Neural progenitor cell (in vitro differentiated cells): ENCODE measurements at places on chromosomes 3 and 15.
A peak's percentile ranks its signal among the peaks of the same experiment; 100 is the strongest.

GRCh38 chr3:141686466-141687291 is 51.4 kb upstream of the RNF7 start:
- no peak for DNase-seq

GRCh38 chr15:44781128-44781810 is 44.9 kb downstream of the TRIM69 start:
- DNase-seq: no peak

GRCh38 chr3:27200721-27201489 is 168.3 kb downstream of the NEK10 start:
- no peak for DNase-seq

- no peak for DNase-seq
Measured at GRCh38 chr3:156847752-156848448, 21.7 kb downstream of the LEKR1 start.

DNA sequence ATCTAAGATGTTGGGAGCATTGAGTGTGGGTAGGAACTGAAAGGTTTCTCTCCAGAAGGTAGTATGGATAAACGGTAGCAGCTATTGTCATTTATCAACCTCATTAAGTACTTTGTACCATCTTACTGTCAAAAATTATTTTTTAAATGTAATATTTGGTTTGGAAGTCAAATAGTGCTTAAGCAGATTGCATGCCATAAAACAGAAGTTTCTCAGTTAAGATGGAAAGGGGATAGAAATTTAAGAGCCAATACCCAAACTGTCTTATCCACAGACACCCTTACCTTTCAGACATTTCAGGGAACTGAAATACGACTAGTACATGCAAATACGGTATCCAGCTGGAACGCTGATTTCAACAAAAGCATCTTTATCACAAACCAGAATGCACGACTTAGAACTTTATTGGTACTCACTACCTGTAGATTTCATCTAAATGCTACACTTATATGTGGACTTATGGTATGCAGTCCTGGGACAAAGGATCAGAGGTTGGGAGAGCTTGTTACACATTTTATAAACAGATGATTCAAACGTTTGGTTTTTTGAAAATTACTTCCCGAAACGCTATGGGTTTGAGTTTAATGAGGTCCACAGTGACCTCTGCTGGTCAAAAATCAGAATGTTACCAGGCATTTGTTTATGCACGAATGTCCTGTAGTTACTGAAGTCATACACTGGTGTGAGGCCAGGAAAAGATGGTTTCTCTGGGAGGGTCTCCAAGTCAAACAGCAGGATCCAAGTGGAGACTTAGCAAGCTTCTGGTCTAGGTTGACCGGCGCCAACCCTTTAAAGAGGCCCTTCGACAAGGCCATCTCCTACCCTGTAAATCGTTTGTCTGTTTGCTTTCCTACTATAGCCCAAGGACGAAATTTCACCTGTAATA is 45.7 kb upstream of the DUT start:
- DNase-seq: peak; percentile 79

- DNase-seq: no peak
Measured at GRCh38 chr15:63482874-63483323, 21.5 kb upstream of the USP3 start.

DNA sequence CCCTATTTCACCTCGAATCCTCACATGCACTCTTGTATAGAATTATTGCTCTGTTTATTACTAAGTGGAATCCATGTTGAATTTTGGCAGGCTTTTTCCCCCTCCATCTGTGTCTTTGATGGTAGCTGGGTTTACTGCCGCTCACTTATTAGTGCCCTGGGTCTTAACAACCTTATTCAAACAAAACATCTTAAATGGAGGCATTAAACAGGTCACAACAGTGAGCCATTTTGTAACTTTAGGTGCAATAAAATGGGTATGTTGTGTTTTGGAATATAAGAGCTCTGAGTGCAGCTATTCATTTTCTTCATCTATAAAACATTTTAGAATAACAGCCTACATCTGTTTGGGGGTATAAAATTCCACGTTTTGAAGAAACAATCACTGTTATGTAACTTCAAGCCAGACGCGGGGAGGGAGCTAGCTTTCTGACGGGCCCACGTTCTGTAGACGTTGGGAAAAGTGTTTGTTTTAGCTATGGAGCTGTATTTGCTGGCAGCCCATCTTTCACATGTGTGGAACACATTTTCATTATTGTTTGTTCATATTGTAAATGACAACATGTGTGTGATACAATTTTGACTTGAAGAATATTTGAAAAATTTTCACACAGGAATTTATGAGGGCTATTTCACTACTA is 122.0 kb downstream of the SLC25A26 start:
- DNase-seq: no peak

DNA sequence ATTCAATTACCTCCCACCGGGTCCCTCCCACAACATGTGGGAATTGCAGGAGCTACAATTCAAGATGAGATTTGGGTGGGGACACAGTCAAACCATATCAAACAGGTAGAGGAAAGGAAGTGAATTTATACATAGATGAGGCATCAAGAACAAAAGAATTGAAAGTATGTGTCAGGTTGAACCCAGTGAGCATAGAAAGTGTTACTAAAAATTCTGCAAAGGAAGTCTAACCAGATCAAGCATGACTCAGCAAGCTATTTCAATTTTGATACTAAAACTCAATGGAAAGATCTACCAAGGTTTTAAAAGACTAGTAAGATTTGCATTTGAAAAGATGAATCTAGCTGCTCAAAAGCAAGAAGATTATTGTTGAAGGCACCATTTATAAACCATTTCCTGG is 323.0 kb downstream of the ROBO2 start:
- no peak for DNase-seq

DNA sequence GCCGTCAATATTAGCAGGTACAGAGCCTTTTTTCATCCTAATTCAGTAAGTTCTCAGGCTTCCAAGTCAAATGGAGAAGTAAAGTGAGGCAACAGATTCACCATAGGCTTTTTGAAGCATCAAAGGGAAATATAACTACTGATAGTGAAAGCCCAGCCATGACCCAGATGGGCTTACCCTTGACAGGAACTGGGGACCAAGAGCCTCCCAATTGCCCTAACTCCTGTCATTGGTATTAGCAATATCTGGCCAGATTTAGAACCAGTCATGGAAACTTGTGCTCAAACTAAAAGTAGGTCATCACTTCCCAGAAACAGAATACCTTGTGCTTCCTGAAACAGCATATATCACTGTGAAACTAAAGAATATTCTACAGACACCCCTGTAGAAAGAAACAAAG is 33.0 kb downstream of the NME9 start:
- no peak for DNase-seq

GRCh38 chr3:59714066-59714465 is 664.2 kb upstream of the CFAP20DC start:
- no peak for DNase-seq

- no peak for DNase-seq
Measured at GRCh38 chr3:16461463-16462245, 51.8 kb downstream of the RFTN1 start.

GRCh38 chr3:177250151-177250550 is 52.9 kb upstream of the TBL1XR1 start:
- no peak for DNase-seq

DNA sequence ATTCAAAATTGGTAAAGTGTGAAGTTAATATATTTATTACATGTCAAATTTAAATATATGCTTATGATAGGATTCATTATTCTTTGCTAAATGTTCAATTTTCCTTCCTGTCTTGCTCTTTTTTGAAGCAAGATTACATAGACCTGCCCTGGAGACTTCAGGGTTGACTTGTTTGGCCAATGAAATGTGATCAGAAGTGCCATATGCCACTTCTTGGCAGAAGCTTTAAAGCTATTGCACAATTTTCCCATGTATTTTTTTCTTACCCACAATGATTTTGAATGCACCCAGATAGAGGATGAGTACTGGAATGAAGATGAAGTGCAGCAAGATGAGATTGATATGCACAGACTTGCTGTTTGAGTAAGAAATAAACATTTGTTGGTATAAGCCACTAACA is 406.3 kb upstream of the BCHE start:
- DNase-seq: no peak

GRCh38 chr3:72092778-72093177 is 307.8 kb upstream of the PROK2 start:
- DNase-seq: no peak

GRCh38 chr3:189305412-189305811 is 133.6 kb downstream of the TPRG1 start:
- DNase-seq: no peak

DNA sequence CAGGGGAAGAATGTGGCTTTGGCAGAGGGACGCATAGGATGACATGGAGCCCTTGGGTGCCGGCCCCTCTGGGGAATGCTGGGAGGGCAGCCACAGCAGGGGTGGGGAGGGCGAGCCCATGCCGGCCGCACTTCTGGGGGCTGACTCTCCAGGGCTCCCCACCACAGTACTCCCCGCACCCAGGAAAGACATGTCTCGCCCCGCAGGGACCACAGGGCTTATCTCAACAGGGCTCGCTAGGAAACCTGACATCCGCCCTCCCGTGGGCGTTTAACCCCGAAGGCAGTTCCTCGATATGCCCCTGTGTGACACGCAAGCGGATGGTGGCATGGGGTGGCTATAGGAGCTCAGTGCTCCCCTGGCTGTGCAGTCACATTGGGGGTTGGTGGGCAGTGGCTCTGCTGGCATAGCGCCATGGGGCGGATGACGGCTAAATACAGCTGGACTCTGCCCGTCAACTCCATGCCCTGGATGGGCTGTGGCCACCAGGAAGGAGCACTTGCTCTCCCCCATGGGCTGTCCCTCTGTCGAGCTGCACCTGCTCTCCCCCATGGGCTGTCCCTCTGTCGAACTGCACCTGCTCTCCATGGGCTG is 141.4 kb downstream of the ADAMTS17 start:
- no peak for DNase-seq

DNA sequence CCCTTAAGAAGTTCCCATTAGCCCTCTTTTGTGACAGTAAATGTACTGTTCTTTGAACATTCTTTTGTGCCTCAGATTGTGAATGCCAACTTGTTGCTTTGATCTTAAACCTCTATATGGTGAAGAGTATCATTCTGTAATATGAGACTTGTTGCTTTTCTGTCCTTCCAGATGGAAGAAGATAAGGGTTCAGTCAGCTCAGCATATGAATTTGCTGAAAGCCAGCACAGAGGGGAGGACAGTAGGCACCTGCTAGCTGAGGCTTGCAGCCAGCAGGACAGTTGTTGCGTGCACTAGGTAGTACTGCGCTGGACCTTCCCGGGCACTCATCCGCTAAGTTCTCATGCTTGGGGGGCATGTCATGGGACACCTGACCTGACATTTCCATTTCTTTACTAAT is 74.7 kb downstream of the DCUN1D1 start:
- DNase-seq: no peak

DNA sequence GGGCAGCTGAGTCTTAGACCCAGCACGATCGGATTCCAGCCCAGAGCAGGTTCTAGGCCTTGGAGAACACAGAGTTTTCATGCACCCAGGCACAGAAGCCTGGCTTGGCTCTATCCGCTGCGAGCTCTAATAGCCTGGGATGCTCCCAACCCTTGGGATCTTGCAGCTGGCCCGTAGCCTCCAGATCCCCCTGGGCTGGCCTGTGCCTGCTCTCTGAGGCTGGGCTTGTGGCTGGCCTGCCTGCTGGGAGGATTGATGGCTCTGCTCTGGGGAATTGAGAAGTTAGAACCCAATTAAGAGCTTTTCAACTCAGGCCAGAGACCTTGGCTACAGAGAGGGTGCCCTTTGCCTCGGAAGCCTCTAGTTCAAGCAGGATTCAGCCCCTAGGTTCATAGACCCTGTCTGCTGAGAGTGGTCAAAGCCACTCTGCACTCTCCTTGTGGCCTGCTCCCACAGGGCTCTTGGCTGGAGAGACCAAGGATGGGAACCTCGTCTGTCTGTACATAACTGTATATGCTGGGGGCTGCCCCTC is 64.4 kb downstream of the MAGEF1 start:
- DNase-seq: no peak

GRCh38 chr3:122343654-122344053 is 18.6 kb downstream of the CSTA start:
- DNase-seq: no peak

DNA sequence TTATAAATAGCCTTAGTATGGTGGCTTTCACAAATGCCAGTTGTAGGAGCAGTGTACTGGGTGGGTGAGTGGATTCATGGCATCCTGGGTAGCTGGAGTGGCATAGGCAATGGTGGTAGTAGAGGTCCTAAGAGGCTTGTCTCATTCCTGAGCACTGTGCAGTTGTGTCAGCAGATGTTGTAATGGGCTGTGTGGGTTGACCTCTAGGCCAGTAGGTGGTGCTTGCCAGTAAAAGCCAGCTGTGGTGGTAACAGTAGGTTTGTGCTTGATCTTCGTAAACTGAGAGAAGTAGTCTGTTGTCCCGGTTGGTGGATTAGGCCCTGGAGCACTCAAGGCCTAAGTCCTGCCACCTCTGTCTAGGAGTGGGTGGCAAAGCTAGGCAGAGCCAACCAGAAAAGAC is 149.7 kb upstream of the SUCLG2 start:
- no peak for DNase-seq

DNA sequence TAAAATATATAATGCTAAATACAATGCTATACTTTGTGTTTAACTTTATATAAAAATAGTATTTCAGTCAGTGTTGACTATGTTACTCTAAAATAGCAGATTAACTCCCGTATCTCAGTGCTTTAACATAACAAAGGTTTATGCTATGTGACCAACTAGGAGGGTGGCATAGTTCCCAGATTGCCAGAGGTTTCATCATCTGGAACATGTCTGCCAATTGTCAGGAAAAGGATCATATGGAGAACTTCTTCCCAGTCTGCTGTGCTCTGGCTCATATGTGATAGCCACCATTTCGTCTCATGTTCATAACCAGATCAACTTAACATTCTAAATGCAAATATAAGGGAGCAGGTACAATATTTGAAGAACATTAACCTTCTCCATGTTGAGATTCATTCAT is 720.2 kb downstream of the MCTP2 start:
- no peak for DNase-seq

- no peak for DNase-seq
Measured at GRCh38 chr3:170247875-170248274, 25.7 kb downstream of the PRKCI start.

- DNase-seq: no peak
Measured at GRCh38 chr3:127814325-127814781, 8.0 kb downstream of the MGLL start.

- no peak for DNase-seq
Measured at GRCh38 chr3:47310391-47310790, 27.6 kb downstream of the KLHL18 start.

DNA sequence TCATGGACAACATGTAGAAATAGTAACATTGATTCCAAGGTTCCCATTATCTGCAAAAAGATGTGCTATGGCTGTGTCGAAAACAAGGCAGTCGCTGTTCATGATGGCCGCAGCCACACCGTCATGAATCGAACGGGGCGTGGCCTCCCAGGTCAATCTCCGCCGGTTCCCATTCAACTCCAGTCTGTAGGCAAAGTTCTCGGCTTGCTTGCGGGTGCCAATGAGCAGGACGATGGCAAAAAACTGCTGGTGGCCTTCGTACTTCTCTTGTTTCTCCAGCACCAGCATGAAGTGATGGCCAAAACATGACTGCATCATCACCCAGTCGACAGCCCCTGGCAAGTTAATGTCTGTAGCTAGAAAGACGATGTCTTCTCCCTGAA is 20.8 kb downstream of the SIAH2 start:
- no peak for DNase-seq

DNA sequence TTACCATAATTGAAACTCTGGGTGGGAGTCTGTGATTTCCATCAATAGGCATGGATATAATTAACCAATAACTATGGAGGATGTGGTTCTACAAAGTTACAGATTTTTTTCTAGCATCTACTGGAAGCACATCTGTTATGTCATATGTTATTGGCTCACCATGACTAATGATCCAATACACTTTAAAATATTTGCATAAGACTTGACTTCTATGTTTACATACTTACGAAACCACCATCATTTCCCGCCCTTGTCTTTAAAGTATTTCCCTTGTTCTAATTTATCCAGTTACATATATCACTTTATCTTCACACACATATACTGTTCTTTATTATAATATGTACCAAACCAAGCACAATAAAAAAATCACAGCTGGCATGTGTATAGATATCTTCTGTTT is 380.3 kb upstream of the CBLB start:
- DNase-seq: no peak
